ENCODE measurements at places on chromosomes 2 and 18.

DNA sequence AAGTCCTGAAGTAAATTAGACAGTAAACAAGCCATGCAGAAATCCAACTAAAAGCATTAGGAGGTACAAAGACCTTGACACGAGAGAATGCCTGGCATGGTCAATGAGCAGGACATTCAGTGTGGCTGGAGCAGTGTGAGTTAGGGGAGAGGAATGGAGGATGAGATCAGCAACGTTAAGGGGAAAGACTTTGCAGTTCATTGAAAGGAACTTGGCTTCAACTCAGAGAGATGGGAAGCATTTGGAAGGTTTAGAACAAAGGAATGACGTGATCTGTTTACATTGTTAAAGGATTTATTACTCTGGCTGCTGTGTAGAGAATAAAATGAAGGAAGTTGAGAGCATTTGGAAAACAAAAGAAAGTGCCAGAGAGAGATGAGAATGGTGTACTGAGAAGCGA is 621.3 kb downstream of the XIRP2 start:
- DNase-seq: peak; percentile 21

DNA sequence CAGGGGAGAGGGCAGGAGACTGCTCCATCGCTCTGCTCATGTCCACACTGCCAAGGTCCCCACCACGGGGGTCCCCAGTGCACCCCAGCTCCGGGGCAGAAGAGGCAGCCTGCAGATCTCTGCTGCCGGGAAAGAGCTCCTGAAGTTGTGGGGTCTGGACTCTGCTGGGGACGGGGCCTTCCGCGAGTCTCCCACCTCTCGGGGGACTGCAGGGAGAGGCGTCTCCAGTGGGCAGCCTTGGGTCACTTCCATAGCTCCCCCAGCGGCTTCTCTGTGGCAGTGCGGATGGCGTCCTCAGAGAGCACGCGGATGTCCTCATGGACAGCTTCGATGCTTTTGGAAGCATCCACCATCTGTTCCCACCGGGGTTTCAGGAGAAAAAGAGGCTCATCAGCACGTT is 10.7 kb downstream of the DTYMK start:
- DNase-seq: no peak

- no peak for DNase-seq
Observed at GRCh38 chr2:3563521-3563976, 5.4 kb upstream of the RNASEH1 start.

- DNase-seq: no peak
Observed at GRCh38 chr2:188322569-188323551, 31.2 kb downstream of the GULP1 start.

DNA sequence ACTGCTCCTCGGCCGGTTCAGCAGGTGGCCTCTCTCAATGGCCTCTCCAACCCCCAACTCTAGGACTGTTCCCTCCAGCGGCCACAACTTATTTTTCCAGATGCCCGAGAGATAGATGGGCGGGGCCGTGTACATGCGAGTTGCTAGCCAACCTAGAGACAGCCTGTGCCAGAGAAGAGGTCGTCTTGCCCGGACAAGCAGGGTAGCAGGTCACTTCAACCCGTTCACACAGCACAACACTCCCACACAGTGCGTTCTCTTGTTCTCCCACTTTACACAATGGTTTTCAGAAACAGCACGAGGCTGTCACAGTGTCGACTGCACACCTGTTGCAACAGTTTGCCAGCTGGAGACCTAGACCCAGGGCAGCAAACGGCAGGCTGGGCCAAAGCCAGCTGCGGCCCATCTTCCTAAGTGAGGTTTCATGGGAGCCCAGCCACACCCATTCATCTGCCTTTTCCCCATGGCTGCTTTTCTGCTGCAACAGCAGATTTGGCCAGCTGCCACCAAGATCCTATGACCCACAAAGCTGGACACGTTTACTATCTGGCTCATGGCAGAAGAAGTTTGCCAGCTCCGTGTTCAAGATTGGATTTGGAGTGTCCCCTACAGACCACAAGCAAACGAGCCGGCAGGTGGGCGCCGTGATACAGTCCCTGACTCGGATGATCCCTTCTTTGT is 7.3 kb upstream of the PRLH start:
- peak; percentile 59 for DNase-seq

DNA sequence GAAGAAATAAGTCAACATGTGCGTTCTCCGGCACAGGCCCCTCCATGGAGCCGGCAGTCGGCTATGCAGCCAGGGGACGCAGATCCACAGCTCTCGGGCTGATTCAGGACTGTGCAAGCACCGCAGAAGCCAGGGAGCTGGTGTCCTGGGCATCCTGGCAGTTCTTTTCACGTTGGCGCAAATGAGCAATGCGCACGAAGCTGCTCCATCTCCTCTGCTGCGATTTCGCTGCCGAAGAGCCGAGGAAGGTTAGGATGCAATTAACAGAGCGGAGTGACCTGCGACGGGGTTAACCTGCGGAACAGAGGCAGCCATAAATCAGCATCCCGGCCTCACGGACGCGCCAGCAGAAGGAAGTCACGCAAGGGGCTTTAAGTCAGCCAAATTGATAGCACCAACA is 107.1 kb upstream of the POU3F3 start:
- no peak for DNase-seq

DNA sequence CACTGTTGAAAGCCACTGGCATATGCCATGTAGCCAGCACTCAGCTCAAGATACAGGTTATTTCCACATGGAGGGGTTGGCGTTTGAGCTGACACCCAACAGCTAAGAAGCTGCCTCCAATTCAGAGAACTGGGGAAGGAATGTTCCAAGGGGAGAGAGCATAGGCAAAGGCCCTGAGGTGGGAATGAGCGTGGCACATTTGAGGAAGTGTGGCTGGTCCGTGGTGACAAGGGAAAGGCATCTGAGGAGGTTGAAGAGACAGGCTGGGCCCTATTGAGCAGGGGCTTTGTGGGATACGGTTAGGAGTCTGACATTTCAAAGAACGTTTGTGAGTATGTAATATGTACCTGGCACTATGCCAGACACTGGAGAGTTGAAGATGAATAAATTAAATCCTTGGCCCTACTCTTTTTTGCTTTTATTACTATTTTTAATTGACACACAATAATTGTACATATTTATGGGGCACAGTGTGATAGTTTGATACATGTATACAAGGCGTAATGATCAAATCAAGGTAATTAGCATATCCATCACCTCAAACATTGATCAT is 27.6 kb upstream of the TMBIM1 start:
- DNase-seq: no peak

GRCh38 chr18:58527285-58527951 is 101.5 kb downstream of the ALPK2 start:
- DNase-seq: no peak

GRCh38 chr2:75466708-75467311 is 93.9 kb downstream of the EVA1A start:
- peak; percentile 21 for DNase-seq

GRCh38 chr2:199979398-199979797 is 24.0 kb downstream of the MAIP1 start:
- DNase-seq: no peak

GRCh38 chr18:74226156-74226555 is 65.6 kb downstream of the CYB5A start:
- no peak for DNase-seq

DNA sequence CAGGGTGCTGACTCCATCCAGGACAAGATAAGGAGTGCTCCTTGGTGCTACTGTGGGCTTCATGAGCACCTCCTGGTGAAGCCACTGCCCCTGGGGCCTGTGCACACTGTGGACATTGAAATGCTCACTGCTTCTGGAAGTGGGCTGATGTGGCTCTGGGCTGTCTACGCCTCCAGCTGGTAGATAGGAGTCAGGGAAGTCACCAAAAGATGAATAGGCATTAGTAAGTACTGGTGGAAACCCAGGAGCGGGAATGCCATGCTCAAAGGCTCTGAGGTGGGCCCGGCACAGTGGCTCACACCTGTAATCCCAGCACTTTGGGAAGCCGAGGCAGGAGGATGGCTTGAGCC is 79.2 kb upstream of the MSH2 start:
- no peak for DNase-seq

DNA sequence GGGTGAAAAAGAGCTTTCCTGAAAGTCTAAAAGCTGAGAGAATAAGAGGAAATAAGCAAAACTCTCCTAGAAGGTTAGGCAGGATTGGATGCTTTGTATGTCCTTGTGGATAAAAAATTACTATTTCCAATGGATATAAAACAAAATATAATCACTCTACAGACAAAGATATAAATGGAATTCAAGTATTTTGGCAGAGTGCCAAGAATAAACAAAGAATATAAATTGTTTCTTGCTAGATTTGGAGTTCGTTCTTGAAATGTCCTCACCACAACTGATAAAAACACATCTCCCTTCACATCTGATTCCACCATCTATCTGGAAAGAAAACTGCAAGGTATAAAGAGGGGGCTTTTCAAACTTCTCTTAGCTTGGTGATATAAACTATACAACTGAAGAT is 13.3 kb downstream of the SULT1C3 start:
- no peak for DNase-seq

Measured in stromal cell of bone marrow (primary cell).